HAP-1 (cell line): ENCODE measurements at places on chromosomes 12 and 14.

DNA sequence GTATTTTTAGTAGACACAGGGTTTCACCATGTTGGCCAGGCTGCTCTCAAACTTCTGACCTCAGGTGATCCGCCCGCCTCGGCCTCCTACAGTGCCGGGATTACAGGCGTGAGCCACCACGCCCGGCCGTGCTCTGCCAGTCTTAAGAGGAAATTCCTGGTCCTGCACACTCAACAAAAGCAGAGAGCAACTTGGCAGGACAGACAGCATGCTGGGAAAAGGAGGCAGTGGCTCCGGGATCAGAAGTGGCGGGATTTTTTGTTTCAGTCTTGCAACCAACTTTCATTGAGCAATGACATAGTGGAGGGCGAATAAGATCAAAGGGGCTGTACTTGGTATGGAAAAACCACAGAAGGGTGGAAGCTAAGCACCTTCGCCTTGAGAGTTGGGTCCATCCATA lies 2.1 kb downstream of the CKAP4 start:
- peak; percentile 44 for DNase-seq

DNA sequence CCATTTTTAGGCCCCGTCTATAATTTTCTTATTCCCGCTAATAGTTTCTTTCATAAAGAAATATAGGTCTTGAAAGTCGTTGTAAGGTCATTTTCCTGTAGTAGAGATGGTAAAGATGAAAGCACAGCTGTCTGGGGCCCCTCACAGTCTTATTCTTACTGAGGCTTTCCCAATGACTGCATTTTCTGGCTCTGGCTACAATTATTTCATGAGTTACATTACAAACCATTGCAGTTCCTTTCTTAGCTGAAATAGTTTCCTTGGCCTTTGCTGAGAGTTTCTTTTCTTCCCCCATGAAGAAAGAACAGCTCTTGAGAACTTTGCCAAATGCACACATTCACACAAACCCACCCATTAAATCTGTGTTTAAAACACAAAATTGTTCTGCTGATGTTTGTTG lies 113.0 kb downstream of the DYRK2 start:
- no peak for DNase-seq

DNA sequence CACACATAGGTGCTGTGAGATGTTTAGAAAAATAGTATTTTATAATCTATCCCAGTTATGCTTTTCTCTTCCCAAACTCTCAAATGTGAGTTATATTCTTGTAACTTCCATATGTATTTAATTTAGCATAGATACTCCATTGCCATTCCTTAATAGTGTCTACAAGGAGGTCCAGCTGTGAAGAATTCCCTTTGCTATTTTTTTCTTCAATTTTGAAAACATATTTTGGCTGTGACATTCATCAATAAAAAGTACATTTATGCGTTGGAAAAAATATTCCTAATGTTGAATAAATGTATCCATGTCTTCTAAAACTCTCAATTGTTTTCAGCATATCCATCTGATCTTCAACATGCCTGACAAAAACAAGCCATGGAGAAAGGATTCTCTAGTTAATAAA lies 1402.0 kb upstream of the SEL1L start:
- DNase-seq: no peak

DNA sequence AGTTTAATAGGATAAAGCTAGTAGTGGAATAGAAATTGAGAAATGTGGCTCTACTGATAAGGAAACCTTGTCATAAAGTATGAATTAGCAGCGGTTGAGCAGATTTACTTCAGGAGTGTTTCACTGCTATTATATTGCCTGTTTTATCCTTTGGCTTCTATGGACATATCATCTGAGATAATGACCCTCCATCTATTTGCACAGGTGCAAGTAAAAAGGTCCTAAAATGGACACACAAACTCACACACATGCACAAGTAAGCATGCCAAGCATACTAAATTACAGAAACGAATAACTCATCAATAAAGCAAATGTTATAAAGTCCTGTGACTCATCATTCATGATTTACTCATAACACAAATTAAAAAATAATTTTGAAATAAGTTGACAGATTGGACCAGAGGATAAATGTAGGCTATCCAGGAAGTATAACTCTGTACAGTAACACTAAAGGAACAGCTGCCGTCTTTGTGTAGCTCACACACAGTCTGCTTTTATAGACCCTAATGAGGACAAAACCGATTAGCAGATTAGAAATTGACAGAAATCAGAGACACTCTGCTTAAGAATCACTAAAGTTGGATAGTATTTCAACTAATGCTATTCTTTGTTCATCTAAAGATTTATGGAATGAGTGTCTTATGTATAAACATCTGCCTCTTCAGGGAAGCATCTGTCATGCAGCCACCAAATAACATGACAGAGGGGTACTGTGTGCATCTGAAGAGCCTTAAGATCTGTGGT lies 73.9 kb downstream of the SYT1 start:
- DNase-seq: peak; percentile 87

DNA sequence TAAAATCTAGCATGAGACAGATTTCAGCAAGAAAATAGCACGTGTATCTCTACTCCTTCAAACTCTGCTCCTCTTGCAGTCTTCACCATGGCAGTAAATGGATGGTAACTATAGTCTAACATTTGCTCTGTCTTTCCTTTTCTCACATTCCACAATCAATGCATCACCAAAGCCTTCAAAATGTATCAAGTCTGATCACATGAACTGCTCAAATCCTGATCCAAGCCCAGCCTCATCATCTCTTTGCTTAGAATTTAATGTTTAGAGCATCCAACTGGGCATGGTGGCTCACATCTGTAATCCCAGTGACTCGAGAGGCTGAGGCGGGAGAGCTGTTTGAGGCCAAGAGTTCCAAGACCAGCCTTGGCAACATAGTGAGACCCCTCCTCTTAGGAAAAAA lies 45.9 kb downstream of the CDK17 start:
- no peak for DNase-seq

DNA sequence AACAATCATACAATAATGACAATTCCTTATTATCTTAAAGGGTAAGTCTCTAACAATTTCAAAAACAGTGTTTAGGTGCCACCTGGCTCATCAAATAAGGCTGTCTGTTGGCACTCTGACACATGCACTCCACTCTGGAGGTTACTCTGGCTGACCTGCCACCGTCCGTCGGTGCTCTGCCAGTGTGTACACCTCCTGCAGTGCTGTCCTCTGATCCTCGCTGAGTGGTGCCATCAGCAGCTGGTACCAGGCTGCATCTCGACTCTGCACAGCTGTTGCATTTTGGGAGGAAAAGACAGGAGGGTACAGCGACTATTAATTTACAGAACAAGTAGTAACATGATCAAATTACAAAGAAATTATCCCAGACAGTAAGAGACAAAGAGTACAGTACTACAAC lies 63.9 kb downstream of the IPO8 start:
- DNase-seq: no peak

GRCh38 chr12:54486173-54486867 lies 11.2 kb upstream of the NCKAP1L start:
- no peak for DNase-seq

- no peak for DNase-seq
Observed at GRCh38 chr12:6884539-6884938, 11.4 kb upstream of the SPSB2 start.

DNA sequence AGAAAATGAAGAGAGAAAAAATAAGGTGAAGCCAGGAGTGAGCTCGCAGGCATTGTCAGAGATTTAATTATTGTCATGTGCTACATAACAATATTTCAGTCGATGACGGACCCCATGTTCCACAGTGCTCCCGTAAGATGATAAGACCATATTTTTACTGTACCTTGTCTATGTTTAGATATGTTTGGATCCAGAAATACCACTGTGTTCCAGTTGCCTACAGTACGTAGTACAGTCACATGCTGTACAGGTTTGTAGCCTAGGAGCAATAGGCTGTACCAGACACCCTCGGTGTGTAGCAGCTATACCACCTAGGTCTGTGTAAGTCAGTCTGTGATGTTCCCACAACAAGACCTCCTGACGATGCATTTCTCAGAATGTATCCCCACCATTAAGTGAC lies 137.5 kb downstream of the FBXL14 start:
- DNase-seq: no peak

DNA sequence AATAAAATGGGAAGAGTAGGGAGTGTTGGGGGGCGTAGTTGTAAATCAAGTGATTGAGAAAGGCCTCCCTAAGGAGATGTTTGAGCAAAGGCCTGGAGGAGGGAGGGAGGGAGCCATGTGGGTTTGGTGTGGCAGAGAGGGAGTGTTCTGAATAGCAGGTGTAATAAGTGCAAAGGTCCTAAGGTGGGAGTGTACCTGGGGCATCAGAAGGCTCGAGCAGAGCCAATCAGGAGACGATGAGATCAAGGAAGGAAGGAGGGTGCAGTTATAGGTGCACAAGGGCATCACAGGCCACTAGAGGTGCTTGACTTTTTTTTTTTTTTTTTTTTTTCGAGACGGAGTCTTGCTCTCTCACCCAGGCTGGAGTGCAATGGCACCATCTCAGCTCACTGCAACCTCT lies 77.9 kb upstream of the PLXNC1 start:
- DNase-seq: no peak

DNA sequence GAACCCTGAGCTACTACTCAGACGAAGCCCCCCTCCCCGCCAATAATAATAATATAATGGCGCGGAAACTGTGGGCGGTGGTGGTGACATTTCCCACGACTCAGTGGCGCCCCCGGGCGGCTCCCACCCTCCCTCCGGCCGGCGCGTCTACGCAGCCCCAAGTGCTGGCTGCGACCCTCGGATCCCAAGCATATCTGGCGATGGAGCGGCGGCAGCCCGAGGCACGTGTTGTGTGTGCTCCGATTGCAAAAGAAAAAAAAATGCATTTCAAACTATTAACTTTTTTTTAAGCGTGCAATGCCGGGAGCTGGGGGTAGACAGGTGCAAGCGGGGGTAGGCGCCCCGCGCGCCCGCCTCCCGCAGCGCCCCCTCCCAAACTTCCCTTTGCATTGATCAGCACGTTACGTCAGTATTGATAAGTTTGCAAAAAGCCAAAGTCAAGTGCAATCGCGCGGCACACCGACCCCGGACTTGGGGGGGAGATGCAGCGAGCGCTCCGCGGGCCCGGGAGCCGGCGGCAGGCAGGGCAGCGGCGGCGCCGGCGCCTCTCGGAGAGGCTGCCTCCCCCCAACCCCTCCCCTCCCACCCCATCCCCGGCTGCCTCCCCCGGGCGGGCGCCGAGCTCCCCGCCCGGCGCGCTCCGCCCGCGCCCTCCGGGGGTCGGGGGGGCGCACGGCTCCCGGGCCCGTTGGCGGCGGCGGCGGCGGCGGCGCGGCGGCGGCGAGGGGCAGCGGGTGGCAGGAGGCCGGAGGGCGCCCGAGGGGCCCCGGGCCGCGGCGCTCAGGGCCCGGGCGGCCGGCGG lies 113.1 kb upstream of the MYL2 start:
- DNase-seq: peak; percentile 74

DNA sequence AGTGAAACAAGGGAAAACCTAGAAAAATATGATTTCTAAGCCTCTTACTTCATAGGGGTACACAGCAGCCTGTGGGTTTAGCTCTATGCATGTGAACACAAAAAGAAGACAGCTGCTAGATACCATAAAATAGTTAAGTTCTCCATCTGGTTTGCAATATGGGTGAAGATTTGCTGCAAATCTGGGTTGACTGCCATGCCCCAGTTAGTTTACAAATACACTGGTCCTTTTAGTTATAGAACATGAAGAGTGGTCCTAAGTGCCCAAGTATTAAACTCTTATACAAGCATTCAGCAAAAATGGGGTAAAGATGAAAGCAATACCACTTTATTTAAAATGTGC lies 176.1 kb downstream of the AEBP2 start:
- DNase-seq: no peak
